ENCODE measurements at places on chromosomes 3 and 15.

DNA sequence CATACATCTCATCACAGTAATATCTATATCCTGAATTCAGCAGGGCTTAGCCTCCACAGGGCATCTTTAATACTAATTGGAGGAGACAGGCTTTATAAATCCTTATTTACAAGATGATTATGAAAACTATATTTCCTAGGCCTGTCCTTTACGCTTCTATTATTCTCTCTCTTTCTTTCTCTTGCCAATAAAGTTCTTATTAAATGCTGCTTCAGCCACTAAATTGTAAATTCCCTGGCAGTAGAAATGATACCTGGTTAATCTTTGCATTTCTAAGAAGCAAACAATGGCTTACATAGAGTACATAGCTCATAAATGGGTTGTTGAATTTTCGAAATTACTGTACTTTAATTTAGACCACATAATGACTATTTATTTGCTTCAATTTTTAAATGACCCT, 43.5 kb downstream of the TNIK start:
- no peak for DNase-seq

GRCh38 chr15:61115241-61115640, 113.9 kb downstream of the RORA start:
- no peak for DNase-seq

GRCh38 chr3:177306252-177306651, 109.0 kb upstream of the TBL1XR1 start:
- peak; percentile 69 for DNase-seq

- no peak for DNase-seq
Observed at GRCh38 chr15:87357637-87358313, 898.8 kb downstream of the NTRK3 start.

DNA sequence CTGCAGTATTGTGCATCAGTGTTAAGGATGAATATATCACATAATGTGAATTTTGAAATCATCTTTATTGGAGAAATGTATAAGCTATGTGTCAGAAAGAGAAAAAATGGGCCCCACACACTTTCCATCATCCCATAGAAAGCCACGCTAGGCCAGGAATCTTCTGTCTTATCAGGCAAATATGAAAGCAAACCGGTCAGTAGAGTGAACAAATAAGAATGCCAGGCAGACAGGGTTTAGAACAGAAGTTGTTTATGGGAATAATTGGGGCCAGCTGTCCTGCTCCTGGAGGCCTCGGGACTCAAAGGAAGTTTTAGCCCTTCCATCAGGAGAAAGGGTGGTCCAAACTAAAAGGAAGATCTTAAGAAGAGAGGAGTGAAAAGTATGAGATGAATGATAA, 39.5 kb downstream of the ZNF280D start:
- peak; percentile 52 for DNase-seq

DNA sequence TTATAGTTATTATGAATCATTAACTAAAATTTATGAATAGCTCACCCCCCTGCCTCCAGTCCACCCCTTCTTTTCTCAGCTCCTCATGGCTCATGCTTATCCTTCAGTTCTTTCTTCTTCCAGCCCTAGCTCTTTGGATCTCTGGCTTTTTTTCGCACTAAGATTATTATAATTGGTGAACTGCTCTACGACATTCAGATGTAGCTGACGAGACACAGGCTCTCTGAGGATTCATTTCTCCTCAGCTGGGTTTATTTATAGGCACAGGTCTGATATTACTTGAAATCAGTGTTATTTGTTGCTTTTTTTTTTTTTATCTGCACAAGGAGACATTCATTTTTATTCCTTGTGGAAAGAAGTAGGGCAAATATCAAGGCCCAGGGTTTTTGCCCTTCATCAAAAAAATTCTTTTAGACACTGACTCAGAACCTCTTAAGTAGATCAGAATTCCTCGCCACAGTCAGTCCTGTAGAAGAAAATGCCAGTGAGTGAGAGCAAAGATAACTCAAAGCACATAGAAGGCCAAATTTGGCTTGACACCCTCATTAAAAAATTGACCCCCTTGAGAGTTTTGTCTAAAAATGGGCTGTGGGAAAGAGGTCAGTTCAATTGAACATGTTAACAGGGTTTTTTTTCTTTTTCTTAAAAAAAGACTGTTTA, 106.6 kb downstream of the MYH15 start:
- DNase-seq: peak; percentile 28

DNA sequence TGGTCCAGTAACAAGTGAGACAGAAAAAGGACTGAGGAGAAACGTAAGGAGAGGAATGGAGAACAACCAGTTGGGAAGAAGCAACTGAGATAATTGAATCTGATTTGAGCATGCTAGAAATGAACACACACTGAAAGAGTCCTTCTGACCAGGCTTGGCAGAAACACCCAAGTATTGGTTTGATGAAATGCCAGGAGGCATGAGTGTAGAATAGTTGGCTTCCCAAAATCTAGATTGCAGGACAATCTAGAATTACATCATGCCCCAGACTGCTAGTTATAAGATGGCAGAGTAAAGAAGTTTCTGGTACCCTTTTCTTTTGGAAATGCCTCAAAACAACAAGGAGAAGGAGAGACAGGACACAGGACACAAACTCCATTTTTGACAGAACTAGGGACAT, 189.7 kb upstream of the STT3B start:
- peak; percentile 17 for DNase-seq
